Right lobe of liver (tissue), 6 donors: ENCODE measurements at places on chromosomes 5 and 9. TPM values are rescaled to one million over a fixed set of nuclear protein-coding genes. Genes with fewer than 3 reads are reported as not detected.

ADAMTS12 gene
- 1.5 TPM for total RNA-seq

CDH18 gene
- total RNA-seq = not detected

C9orf153 gene
- total RNA-seq = not detected

SLCO6A1 gene
- total RNA-seq = not detected

DNA sequence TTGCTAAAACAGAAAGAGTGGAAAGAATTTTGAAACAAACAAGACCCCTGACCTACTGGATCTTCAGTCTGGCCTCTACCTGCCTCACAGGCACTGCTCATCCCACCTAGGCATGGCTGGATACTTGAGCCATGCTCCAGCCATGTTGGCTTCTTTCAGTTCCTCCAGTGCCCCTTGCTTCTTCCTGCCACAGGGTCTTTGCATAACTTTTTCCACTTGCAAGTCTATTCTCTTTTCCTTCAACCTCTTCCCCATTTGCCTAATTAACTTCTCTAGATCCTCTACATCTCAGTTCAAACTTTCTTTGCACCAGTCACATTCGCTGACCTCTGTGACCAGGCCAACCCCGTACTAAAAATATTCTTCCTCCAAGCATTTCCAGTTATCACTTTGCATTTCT lies 50.4 kb downstream of the STARD4 start:
- no peak for DNase-seq

GRCh38 chr5:173490681-173491080 lies 125.8 kb downstream of the BOD1 start:
- no peak for DNase-seq
